Activated T-helper 17 cell treated with anti-CD3 and anti-CD28 coated beads, Interleukin-2, amount 50 U/mL, for 72 hours (primary cell): ENCODE measurements at places on chromosomes 12 and 14.

GRCh38 chr12:69274861-69275260 lies 35.5 kb downstream of the CPSF6 start:
- ATAC-seq, result no peak

DNA sequence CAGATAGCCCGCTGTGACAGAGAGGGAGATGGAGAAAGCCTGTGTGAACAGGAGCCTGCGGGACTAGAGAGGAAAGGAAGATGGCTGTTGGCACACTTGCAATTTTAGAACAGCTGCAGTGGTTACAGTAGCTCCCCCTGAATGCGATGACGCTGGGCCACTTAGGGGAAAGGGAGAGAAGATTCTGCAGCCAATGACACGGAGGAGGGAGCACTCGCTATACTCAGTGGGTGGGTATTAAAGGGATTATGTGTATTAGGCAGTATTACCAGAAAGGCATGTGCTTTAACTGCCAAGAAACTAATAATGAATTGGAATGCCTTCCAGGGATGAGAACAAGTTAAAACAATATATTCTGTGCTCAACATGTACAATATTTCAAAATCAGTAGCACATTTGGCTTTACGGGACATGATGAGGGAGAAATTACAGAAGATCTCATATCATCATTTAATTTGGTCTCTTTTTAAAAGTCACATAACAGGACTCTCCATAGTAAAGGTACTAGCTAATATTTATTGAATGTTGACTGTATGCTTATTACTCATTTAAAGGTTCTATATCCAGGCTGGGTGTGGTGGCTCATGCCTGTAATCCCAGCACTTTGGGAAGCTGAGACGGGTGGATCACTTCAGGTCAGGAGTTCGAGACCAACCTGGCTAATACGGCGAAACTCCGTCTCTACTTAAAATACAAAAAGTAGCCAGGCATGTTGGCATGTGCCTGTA lies 35.9 kb upstream of the FOS start:
- no peak for ATAC-seq

DNA sequence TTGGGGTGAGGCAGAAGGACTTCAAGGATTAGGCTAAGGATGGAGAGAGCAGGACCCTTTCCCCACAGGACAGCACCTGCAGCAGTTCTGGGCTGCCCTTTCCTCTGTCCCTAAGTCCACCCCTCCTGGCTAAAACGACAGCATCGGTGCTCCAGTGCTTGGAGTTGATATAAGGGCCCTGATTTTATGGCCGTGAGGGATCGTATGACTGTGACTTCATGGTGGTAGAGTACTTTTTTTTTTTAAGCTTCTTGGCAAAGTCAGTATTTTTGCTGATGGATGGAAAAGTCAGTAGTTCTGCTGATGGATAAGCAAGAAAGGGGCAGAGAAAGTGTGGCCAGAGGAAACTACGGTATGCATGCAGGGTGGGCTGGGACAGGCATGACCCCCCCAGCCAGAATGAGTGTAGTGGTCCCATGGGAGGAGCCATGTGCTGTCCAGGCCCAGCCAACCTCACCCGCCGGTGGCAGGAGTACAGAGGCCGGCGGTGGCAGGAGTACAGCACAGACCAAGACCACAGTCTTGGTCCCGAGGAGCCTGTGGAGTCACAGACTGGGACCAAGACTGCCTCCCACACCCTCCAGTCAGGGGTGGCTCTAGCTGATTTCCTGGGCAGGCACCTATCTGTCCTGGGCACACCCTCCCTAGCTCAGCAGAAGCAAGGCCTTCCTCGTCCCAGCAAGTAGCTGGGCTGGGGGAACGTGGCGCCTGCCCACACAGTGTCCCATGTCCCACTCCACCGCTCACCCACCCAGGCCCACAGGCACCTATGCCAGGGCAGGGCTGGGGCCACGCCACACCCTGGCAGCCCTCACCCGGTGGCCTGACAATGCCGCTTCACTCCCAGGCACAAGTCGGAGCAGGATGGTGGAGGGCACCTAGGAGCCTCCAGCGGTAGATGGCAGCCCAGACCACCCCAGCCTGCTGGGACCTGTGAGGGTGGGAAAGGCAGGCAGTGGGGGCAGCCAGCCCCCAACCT lies 46.3 kb downstream of the CCDC88C start:
- peak; percentile 49 for ATAC-seq

DNA sequence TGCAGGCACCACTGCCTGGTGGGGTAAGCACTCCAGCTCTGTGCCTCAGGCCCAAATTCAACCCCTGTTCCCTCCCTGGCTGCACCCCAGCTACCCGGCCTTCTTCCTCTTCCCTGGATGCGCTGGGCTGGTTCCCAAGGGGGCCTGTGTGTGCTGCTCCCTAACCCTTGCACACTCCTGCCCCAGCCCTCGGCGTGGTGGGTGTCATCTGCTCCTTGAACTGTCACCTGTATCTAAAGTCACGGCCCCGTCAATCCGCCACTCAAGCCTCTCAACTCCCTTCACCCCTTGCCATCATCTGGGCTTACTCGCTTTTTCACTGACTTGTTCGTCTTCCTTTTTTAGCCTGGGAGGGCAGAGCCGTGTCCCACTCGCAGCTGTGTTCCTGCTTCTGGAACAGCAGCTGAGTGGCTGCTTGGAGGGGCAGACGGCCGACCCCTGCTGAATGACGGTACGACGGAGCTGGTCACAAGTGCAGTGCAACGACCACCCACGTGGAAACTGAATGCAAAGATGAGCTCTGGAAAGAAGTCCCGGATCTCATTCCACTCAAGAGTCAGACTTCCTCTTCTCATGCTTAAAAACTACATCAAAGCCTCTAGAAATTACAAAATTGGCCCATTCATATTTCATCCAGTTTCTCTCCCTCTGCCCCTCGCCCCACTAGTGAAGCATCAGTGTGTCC lies 138.9 kb downstream of the PIWIL1 start:
- ATAC-seq, result no peak

DNA sequence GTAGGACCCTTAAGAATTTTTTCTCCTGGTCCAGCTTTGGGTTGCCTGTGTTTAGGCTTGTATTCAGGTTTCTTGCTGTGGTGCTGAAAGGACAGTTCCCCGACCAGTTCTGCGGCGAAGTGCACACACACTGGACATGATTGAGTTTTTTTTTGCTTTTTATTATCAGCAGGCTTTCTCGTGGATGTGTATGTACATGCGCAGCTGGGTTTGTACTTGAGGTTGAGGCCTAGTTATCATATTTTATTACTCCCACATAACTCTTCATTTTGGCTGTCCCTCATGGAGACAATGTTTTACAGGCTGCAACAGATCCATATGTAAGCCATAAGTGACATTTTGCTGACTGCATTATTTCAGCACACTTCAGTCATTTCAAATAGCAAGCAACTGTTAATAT lies 2.5 kb downstream of the SCN8A start:
- no peak for ATAC-seq

- no peak for ATAC-seq
Observed at GRCh38 chr12:14481201-14481600, 86.5 kb downstream of the PLBD1 start.

- ATAC-seq, result peak; percentile 81
Observed at GRCh38 chr12:67482751-67483661, 165.5 kb upstream of the DYRK2 start.

DNA sequence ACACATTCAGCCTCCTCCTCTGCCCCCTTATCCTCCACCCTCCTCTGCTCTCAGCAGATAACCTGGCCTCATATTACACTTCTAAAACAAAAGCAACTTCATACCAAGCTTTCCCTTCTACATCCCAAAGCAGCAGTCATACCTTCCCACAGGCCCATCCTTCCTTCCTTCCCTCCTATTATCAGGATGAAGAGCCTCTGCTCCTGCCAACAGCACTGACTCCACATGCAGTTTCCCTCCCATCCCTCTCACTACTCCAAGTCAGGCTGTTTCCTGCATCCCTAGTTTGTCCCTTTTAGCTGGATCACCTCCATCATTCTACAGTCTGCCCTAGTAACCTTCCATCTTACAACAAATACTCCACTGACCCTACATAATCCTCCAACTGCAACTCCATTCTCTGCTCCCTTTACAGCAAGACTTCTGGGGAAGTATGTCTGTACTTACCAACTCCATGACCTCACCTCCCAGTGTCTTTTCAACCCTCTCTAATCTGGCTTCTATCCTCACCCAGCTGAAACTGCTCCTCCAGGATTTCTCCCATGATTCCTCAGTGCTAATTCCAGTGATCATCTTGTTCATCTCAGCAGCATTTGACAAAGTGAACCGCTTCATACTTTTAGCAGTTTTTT lies 4.9 kb upstream of the YEATS4 start:
- no peak for ATAC-seq

GRCh38 chr12:28552251-28552970 lies 362.2 kb downstream of the CCDC91 start:
- peak; percentile 88 for ATAC-seq

GRCh38 chr12:50121641-50122040 lies 9.6 kb downstream of the COX14 start:
- no peak for ATAC-seq

GRCh38 chr12:9794484-9795093 lies 32.7 kb upstream of the KLRF1 start:
- ATAC-seq, result peak; percentile 58

DNA sequence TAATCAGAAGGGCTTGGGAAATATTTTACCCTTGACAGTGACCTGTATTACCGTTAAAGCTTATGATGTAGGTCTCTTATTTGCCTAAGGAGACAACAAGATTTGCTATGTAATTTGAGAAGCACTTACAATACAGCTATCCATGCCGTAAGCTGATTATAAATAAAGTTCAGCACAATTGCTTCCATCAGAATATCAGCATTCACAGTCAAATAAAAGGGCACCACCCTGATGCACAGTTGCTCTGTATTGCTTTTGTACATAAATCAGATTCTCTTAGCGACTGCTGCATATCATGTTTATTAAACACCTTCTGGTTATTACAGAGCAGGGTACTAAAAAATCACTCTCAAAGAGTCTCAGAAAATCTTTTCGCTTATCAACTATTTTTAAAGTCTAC lies 67.3 kb upstream of the VRK1 start:
- no peak for ATAC-seq

DNA sequence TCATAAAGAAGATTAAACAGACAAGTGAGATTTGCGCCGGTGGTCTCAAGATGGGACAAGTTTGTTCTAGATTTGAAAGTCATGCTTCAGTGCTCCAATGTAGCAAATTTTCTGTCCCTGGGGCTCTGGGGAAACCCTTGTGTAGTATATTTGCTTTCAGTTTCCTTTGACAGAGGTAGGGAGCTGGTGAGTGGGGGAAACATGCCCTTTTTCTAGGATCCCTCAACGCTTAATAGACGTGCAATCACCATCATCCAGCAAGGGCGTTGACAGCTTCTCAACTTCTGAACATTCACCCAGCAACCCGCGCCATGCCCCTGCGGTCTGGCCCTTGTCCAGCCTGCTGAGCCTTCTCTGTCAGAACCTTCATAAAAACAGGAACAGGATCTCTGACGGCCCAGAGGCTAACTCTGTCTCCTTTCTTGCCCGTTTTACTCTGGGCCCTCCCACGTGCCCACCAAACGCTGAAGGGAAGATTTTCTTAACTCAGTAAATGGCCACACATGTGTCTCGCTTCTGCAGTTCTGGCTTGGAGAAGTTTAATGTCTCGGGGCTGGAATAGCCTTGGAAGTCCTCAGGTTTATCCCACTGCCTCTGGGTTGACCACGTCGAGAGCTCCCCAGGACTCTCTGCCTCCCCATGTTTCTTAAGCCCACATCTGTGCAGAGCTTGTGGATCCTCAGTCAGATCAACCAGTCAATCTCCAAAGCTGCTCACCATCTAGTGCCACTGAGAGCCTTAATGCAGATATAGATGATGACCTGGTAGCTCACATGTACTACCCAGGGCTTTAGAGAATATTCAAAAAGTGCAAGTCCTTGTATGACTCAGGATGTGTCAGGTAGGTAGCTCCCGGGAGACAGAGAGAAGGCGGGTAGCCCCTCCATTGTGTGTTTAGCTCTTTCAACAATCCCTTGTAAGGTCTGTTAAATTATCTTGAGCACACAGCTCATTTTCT lies 58.1 kb upstream of the CCND2 start:
- peak; percentile 94 for ATAC-seq

GRCh38 chr12:129276361-129277060 lies 423.2 kb downstream of the GLT1D1 start:
- ATAC-seq, result no peak

- ATAC-seq, result no peak
Observed at GRCh38 chr12:69046363-69046762, 113.4 kb upstream of the CPM start.

DNA sequence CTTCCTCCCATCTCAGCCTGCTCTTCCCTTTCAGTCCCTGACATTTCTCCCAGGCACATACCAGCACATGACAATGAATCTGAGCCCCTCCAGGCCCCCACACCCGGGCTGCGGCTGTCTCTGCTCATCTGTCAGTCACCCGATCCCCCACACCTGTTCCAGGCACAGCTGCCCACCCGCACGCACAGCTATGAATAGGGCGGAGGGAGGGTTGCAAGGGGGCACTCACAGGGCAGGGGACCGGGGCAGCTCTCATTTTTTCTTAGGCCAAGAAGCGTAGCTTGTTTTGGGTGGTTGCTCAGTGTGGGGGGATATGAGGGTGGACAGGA lies 43.7 kb upstream of the TSPAN9 start:
- ATAC-seq, result no peak

GRCh38 chr14:100854435-100854834 lies 28.5 kb downstream of the MEG3 start:
- ATAC-seq, result no peak
